ENCODE measurements at places on chromosomes 7 and 10.

GRCh38 chr10:22552888-22553378, 161.4 kb downstream of the PIP4K2A start:
- no peak for DNase-seq

- no peak for DNase-seq
Observed at GRCh38 chr7:42946627-42946950, 14.4 kb downstream of the MRPL32 start.

- DNase-seq: peak; percentile 28
Observed at GRCh38 chr10:48547061-48547895, 57.6 kb downstream of the ARHGAP22 start.

DNA sequence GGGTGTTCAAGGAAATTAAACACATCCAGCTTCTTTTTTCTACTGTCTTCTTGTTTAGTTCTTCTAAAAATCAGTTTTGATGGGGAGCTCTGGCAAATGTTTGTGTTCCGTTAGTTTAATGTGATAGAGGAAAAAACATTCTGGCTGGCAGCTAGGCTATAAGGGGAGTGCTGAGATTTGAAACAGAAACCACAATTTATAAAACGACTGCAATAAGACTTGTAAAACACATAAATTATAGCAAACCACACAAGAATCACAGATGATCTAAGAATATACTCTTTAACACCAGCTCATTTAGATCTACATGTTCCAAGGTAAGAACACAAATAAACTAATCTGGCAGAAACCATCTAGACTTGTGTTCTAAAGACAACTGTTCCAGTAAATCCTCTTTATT, 425.5 kb downstream of the CNTNAP2 start:
- DNase-seq: no peak

- DNase-seq: peak; percentile 95
Observed at GRCh38 chr7:6516387-6516983, 34.8 kb downstream of the GRID2IP start.

Measured in endodermal cell (in vitro differentiated cells).